Right lung (tissue), 10 donors: ENCODE measurements at places on chromosomes 7 and 10.

DNA sequence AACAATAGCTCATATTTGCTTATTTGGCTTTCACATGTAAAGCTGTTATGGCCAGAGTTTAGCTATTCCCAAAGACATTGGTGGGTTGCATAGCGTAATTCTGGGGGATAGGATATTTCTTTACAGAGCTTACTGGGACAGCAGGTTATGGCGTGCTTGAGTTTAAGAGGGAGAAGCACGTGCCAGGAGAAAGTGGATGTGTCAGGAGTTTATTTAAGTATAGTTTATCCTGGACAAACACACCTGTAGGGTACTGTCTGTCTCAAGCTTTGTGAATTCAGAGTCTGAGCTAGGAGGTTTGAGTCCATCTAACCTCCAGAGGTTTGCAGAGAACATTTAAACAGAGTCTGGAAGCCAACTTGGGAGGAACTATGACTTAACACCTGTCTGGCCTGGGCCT is 21.3 kb downstream of the GBF1 start:
- DNase-seq: no peak

DNA sequence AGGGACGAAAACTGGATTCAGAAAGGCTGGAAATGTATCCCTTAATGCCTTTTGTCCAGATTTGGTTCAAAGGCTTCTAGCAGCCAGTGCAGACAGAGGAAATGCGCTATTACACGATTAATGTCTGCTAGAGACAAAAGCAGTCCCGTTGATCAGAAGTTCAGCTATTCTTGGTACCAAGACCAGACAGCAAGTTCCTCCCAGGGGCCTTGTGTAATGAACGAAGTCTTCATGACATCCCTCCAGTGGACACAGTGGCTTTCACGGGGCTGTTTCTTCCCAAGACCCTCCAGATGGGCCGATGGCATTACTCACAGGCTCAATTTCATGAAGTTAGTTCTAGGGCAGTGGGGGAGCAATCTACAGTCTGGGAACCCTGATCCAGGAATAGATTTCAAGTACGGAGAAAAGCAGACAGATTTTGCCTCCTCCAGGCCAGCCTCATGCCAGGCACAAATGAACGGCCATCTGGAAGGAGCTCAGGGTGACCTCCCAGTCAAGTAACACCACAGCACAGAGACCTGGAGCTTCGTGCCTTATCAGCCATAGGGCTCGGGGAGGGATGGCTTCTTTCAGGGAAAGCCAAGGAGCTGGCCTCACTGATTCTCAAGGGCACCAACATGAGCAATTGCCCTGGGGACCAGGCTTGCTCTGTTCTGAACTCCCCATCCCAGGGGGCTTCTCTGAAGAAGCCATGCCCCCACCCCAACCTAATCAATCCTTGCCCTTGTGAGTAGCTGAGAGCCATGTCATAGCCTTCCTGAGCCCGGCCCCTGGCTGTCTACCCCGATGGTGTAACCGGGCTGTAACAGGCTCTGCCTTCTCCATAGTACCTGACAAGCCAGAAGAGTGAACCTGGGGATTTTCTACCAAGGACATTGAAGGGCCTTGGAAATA is 101.1 kb downstream of the PRKAG2 start:
- DNase-seq: no peak

- DNase-seq: peak; percentile 97
Observed at GRCh38 chr10:93445097-93445960, 36.8 kb downstream of the MYOF start.

- no peak for DNase-seq
Observed at GRCh38 chr7:92674379-92674778, 84.2 kb upstream of the FAM133B start.
